ENCODE measurements at places on chromosomes 6 and 20.

DNA sequence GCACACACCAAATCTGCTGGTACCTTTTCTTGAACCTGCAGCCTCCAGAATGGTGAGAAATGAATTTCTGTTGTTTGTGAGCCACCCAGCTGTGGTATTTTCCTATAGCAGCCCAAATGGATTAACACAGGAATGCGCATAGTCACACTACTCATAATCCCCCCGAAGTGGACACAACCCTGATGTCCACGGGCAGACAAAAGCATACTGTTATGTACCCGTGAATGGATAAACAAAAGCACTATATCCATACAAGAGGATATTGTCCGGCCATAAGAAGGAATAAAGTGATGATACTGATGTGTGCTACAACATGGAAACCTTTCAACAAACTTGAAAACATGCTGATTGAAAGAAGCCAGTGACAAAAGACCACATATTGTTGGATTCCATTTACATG lies 25.1 kb upstream of the RPP40 start:
- no peak for DNase-seq

GRCh38 chr6:121652726-121653623 lies 217.5 kb downstream of the GJA1 start:
- DNase-seq = no peak

DNA sequence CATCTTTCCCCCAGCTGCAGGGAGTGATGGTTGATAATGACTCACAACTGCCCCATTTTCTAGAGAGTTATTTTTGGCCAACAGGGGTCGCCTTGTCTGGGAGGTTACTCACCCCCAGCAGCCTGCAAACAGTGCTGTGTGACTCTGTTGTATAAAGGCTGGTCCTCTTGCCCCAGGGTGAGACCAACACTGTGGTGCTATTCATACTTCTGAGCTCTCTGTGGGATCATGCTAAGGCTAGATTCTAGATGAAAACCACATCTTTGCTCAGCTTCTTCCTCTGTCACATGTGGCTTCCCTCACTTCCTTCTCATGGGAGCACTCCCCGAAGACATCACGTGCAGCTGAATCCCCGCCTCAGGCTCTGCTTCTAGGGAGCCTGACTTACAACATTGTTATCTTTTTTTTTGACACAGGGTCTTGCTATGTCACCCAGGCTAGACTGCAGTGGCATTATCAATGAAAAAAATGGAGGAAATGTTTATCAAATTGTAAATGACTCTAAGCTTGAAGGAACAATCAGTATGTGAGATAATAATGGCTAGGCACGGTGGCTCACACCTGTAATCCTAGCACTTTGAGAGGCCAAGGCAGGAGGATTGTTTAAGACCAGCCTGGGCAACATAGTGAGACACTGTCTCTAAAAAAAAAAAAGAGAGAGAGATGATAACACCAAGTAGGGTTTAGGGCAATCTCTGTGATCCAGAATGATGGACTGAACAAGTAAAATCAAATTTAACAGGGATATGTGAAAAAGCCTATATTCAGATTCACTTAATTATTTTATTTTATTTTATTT lies 55.7 kb upstream of the SLC23A2 start:
- peak; percentile 67 for DNase-seq

DNA sequence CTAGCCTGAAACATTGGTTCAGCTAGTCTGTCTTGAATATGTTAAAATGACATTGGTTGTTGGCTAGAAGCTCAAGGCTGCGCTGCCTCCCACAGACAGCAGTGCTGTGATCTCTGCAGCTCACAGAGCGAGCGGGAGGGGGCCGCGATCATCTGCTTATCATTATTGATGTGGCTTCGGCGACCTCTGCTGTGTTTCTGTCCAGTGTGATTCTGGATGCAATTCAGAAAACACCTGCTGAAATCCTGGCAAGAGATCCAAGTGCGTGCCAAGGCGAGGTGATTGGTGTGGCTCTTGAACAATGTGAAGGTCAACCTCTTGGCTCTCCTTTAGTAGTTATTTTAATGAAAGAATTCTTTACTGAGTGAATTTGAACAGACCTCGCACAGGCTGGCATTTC lies 142.3 kb upstream of the SASH1 start:
- DNase-seq = no peak

GRCh38 chr6:89073840-89074239 lies 6.7 kb upstream of the PNRC1 start:
- DNase-seq = no peak

DNA sequence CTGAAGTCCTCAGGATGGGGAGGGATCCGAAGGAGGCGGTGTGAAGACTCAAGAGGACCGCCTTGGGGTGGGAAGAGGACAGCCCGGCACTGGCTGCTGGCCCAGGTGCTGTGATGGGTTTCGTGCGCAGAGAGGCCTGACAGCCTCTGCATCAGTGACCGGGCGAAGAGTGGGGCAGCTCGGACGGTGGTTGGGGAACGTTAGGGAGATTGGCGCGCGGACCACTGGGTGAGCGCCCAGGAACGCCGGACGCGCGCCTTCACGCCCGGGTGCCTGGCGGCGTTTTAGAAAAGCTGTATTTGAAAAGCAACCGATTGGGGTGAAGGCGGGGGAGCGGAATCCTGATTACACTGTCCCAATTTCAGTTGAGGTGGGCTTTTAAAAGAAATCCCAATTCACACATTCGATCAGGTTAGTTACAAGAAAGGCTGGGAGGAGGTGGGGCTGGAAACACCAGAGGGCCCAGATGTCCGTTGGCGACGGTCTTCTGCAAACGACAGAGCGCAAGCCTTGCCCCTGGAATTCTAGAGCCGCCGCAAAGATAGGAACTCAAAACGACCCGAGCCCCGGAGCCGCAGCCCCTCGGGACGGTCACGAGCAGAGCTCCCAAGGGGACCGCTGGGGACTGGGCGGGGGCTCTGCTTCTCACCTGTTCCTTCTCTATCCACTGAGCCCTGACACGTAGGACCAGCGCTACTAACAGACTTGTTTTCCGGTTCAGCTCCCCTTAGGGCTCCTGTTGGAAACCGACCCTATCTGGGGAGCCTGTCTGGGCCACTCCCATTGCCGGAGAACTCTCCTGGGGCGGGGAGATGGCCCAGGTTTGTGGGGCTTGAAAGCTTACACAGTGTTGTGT lies 8.5 kb upstream of the TRIM40 start:
- no peak for DNase-seq

GRCh38 chr6:68876792-68877493 lies 241.9 kb downstream of the ADGRB3 start:
- DNase-seq = no peak

DNA sequence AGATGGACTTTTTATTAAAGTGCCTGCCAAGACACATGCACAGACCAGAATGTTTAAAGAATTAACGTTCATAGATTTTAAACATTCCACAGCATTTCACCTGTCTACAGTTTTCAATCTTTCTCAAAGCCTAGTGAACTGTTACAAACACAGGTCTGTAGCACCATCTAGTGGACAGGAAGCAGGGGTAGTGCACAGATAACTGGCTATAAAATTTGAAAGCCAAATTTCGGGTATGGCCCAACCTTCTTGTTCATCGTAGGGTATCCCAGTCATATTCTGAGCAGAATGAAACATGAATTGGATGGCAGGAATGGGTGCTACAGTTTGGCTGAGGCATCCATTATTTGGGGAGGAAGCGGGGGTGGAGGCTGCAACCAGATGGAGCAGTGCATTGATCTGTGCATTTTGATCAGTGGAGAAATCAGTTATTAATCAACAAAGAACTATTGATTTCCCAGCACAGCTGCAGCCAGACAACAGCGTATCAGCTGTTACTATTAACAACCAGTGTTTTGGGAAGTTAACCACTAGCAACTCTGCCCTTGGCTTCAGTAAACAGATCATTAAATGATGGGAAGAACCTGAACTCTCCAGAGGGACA lies 56.1 kb upstream of the B3GAT2 start:
- DNase-seq = no peak

DNA sequence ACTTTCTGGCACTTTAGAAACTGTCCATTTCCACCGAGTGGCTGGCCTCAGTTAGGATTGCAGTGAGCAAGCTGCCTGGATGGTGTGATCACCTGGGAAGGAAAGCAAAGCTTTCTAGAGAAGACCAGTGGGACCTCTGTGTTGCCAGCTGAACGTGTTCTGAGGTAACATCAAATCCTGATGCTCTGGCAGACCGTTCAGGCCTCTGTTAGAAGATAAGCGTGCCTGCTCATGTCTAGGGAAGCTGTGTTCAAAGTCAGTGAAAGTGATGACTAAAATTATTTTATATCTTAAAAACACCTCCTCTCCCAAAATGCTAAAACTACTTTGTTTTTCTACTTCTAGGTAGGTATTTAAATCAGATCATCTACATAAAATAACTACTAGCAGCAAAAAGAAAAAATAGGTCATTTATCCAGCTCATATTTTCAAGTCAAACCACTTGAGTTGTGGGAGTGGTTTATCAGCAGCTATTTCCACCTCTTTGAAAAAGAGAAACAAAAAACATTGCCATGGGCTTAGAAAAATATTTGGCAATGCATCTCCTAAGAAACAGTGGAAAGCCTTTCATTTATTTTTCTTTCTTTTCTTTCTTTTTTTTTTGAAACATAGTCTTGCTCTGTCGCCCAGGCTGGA lies 54.8 kb downstream of the CEP43 start:
- DNase-seq = no peak

GRCh38 chr20:37475252-37475651 lies 45.8 kb upstream of the NNAT start:
- no peak for DNase-seq

Data from activated CD4-positive, alpha-beta T cell treated with anti-CD3 and anti-CD28 coated beads, Interleukin-2, amount 50 U/mL, for 4 hours (primary cell).